Activated B cell treated with CpG ODN at 0.5 μM for 24 hours (primary cell): ENCODE measurements at places on chromosomes 2 and 18.

GRCh38 chr18:49476664-49477411, 10.2 kb downstream of the C18orf32 start:
- no peak for DNase-seq

DNA sequence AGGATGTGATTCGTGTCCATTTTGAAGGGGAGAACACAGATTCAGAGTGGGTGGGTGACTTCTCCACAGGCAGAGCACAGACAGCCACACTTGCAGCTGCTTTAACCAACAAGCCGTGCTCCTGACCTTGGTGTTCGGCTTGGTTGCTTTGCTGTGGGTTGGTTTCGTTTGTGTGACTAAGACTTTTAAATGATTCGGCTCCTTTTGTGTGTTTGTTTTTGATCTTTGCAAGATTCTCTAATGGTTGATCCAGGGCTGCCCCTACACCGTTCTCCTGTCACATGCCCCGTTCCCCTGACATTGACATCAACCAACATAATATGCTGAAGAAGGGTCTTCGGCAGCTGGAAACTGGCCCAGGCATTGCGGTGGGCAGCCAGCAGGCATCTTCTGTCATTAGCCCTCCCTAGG, 95.9 kb upstream of the MBOAT2 start:
- no peak for DNase-seq

DNA sequence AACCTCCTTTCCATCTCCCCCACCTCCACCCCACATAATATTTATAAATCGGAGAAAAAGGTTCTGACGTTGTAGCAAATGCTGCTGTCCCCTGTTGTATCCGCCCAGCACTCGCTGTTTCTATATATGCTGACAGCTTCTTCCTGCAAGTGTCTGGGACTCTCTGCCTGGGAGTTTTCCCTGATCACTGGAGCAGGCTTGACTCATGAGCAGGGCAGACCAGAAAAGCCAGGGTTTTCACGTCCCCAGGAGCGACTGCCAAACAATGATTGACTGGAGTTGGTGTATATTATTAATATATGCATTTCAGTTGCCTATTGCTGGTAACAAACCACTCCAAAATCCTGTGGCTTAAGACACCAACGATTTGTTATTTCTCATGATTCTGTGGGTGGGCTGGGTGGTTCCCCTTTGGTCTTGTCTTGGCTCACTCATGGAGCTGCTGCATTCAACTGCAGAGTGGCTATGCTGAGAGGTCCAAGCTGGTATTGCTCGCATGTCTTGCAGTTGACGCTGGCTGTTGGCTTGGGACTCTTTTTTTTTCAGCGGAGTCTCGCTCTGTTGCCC, 21.2 kb upstream of the ASXL2 start:
- no peak for DNase-seq

DNA sequence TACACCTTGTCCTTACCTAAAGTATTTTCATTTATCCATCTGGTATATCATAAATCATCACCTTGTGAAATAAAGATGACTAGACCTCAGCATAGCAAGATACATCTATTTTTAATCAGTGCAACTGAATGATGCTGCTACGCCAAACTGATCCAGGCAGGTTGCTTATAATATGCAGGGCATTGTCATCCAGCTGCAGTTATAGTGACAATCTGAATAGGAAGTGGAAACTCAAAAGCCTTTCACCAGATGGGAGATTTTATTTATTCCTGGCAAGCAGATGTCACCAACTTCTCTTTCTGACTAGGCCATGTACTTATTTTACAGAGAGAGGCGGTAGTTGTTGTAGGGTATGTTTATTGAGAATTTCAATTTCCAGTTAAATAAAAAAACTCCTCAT, 747.3 kb downstream of the ADCYAP1 start:
- no peak for DNase-seq

- DNase-seq = no peak
These were observed 78.9 kb upstream of the ZSWIM2 start for GRCh38 chr2:186927867-186928191.

- DNase-seq = no peak
These were observed 86.1 kb upstream of the ZCCHC2 start for GRCh38 chr18:62436636-62437234.

GRCh38 chr18:54679318-54680149, 88.5 kb downstream of the DYNAP start:
- DNase-seq = no peak

- DNase-seq = no peak
These were observed 621.3 kb downstream of the XIRP2 start for GRCh38 chr2:167509586-167509985.

DNA sequence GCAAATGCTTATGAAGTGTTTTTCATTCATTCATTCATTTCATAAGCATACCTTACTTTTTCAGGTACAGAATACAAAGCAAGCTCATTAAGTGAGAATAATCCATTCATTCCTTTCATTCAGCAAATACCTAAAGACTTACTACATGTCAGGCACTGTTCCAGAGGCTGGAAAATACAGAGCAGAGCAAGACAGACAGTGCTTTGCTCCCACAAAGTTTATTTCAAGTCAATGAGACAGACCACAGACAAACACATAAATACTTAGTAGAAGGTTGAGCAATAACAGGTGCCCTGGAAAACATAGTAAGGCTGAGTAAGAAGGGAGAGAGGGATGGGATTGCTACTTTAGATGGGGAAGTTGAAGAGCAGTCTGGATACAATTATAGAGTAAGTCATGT, 309.8 kb downstream of the C1D start:
- no peak for DNase-seq

- peak; percentile 37 for DNase-seq
These were observed 775 bp downstream of the RNF125 start for GRCh38 chr18:32019251-32019948.

- no peak for DNase-seq
These were observed 3.5 kb upstream of the APOB start for GRCh38 chr2:21047141-21048009.

GRCh38 chr18:52572036-52573000, 232.3 kb downstream of the DCC start:
- DNase-seq = no peak

GRCh38 chr2:193583638-193584400, 1389.1 kb upstream of the TMEFF2 start:
- no peak for DNase-seq

- DNase-seq = no peak
These were observed 32.3 kb downstream of the EMX1 start for GRCh38 chr2:72949642-72950041.

DNA sequence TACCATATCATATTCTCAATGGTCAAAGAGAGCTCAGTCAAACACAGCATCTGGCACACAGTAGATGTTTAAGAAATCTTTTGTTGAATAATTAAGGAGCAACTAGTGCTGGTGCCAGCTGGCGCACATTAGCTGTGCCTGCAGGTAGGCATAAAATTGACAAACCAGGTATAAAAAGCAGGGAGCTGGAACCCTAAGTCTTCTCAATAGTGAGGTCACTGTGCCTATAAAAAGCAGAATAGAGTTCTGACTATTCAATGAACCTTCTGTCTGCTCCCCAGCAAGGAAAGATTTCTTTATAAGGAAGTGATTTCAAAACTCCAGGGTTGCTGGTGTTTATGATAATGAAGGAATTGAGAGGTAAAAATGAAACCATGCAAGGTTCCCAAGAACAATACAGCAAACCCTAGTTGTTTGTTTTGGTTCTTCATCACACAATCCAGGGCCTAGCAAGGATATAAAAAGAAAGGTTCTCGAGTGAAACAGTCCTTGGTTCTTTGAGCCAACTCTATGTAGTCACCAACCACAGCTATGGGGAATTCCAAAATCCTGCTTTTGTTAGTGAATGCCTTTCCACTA, 76.1 kb downstream of the THADA start:
- DNase-seq = no peak

- DNase-seq = no peak
These were observed 267.6 kb downstream of the KCNE4 start for GRCh38 chr2:223319601-223320000.

DNA sequence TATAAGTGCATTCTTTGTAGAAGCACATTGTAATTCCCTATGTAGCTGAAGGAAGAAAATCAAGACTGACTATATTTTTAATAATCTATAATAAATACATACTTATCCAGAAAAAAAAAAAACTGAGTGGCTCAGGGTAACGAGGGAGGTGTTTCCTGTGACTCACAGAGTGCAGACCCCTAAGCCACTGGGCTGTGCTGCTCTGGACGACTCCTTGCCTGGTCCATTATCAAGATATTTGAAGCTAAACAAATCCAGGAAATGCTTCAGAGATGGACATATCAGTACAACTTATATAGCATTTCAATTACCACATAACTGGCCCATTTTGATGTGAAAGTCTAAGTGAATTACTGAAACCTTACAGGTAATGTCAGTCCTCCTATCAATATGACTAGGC, 80.6 kb downstream of the PIGN start:
- DNase-seq = no peak

- DNase-seq = no peak
These were observed 4.0 kb downstream of the SPR start for GRCh38 chr2:72891091-72891818.

- DNase-seq = no peak
These were observed 54.7 kb downstream of the EML4 start for GRCh38 chr2:42223855-42224268.

- no peak for DNase-seq
These were observed 818.5 kb upstream of the SALL3 start for GRCh38 chr18:78160961-78161656.

GRCh38 chr2:217935901-217936684, 66.7 kb downstream of the TNS1 start:
- no peak for DNase-seq

- DNase-seq = no peak
These were observed at the start of gene CIB4 for GRCh38 chr2:26640781-26641564. CIB4 (minus strand) TSS chr2:26641366; CDS start chr2:26641314, 52 bp downstream.

- no peak for DNase-seq
These were observed 494.8 kb downstream of the CMPK2 start for GRCh38 chr2:6370753-6371551.

DNA sequence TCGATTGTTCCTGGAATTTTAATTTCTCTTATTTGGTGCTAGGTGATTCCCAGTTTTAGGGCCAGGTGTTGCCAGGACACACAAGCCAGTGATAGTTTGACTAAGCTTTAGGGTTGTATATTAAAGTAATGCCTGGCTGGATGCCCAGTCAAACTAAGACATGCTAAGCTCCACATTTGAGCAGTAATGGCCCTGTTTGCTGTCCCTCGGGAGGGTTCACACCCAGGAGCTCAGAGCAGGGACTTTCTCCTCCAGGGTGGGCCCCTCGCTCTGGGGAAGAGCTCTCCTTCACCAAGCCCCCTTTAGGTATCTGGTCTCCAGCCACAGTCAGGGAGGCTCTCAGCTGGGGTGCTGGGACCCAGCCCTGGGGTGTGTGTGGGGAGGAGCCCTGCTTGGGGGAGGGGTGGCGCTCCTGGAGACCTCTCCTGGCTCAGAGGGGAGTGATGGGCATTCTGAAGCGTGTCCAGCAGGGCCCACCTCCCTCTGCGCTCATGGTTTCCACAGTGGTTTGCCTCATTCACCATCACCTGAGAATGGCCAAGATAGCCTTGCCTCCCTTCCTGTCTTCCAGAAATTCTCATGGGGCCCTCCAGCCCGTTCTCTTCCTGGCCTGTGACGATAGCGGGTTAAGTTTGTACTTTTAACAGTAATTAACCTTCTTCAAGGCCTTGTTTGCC, 31.7 kb downstream of the INPP4A start:
- DNase-seq = no peak

- DNase-seq = no peak
These were observed at the start of gene MGAT5 for GRCh38 chr2:134253804-134254203. MGAT5 (plus strand) TSS chr2:134254072; CDS start chr2:134254404, 332 bp downstream.

DNA sequence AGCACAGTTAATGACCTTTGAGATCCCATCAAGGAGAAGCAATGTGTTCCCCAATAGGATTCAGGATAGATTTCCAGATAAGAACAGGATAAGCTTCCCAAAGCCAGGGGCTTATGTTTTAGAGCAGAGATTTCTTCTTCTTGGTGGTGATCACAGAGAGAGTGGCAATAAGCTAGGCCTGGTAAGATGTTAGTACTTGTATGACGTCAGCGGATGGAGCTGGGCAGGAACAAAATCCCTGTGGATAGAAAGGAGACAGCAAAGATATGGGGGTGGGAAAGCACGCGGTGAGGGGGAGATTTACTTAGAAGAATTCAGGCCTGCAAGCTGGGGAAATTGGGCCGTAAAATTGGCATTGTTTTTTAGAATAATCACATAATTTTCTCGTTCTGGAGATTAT, 323.0 kb downstream of the MTX2 start:
- DNase-seq = no peak

GRCh38 chr2:15049096-15049993, 416.8 kb downstream of the LRATD1 start:
- DNase-seq = no peak

- DNase-seq = no peak
These were observed 70.9 kb downstream of the ZEB2 start for GRCh38 chr2:144449028-144449406.

DNA sequence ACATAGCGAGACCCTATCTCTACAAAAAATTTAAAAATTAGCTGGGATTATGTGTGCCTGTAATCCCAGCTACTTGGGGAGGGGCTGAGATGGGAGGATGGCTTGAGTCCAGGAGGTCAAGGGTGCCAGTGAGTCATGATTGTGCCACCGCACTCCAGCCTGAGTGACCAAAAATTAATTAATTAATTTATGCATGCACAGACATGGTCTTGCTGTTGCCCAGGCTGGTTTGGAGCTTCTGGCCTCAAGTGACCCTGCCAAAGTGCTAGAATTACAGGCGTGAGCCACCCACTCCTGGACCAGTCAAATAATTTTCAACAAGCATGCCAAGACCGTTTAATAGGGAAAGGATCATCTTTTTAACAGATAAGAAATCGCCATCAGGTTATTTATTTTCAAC, 57.7 kb upstream of the TFCP2L1 start:
- DNase-seq = no peak

- DNase-seq = no peak
These were observed 5.8 kb upstream of the DUSP2 start for GRCh38 chr2:96150791-96151594.
